Dermis blood vessel endothelial cell (primary cell): ENCODE measurements at places on chromosomes 2 and 18. TPM values are rescaled to one million over a fixed set of nuclear protein-coding genes. Genes with fewer than 3 reads are reported as not detected.

DNA sequence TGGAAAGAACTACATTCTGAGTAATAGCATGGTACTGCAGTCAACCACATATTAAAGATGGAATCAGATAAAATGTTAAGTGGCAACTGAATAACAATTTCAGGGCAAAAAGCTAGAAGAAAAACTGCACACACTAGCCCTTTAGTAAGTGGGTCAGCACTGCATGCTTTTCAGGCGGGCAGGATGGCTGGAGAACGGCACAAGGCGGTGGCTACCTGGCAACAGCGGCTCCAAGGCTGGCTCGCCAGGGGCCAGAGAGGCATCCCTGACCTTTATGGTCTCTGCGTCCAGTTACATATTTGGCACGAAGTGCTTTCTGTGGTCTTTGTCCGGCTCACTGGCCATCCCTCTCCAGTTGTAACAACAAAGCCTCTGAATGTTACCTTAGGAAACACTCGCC lies 226.7 kb downstream of the MYT1L start:
- DNase-seq = no peak

DNA sequence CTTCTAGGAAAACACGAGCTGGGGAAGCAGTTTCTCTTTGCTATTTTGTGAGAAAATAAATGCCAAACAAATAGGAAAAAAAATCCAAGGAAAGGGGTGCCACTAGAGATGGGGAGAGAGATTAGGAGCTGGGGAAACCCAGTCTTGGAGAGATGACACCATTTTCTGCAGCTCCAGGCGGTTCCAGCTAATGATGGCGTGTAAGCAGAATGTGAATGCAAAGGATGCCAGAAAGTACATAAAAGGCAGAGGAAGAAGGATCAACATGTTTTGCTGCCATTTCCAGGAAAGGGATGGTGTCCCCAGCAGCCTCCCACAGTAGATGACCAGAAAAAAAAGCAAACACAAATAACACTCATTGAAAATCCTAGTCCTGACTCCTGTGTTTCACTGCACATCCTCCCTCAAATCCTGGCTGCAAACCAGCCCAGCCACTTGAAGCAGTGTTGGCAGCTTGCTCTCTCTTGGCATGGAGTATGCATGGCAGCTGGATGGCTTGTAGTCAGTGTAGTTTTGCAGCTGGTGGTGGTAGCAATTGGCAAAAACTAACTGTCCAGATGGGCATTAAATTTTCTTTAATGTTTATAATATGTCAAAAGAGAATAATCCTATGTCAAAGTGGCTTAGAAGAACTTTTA lies 93.6 kb downstream of the FTCDNL1 start:
- DNase-seq = no peak

DNA sequence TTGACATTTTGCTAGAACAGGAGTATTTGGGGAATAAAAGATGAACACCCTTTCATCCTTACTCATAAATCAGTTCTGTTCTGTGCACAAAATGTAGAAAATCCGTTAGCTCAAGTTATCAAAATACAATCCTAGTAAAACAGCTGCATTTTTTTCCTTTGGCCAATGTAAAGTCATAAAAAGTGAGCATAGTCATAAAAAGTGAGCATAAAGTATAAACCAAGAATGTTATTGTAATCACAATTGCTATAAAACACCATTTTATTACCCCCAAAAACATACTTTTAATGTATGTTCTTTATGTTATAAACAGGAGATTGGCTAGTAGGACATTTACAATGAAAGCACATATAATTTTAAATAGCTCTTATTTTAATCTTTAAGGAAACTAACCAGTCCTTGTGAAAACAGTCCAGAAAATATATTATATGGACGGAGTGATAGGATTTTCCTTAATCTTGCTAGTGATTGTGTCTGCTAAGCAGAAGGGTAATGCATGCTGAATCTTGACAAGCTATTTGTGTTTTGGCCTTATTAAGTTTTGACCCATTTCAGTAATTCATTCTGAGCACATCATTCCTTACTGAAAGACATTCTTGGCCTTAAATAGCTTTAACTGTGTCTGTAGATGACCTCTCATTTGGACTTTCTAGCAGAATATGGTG lies 891.8 kb downstream of the DSC3 start:
- DNase-seq = no peak

GRP gene
- total RNA-seq = not detected in 2 replicates

RAPH1 gene
- 38.6 and 67.8 TPM in 2 replicates for total RNA-seq
